ENCODE measurements at places on chromosomes 4 and X. TPM values are rescaled to one million over a fixed set of nuclear protein-coding genes. Genes with fewer than 3 reads are reported as not detected.

Gene ETNPPL
- total RNA-seq: 0.30 TPM

Gene SHOX
- not detected for total RNA-seq

- no peaks in the 10 kb centered on the region for H3K36me3 ChIP-seq
- H3K4me1 ChIP-seq: no peaks in the 10 kb centered on the region
- no peak overlapping the region for H3K4me3 ChIP-seq
- peaks cover 21% of the 10 kb centered on the region for H3K27me3 ChIP-seq
- DNase-seq: peak; percentile 28
- H3K27ac ChIP-seq: no peak overlapping the region
Measured at GRCh38 chrX:71953946-71954345, 43.3 kb downstream of the NHSL2 start.

Gene SHISA3
- 55.5 TPM for total RNA-seq

Gene POLA1
- 12.7 TPM for total RNA-seq

GRCh38 chr4:40525752-40526598 lies 103.7 kb downstream of the RBM47 start:
- H3K4me3 ChIP-seq: no peak overlapping the region
- no peaks in the 10 kb centered on the region for H3K36me3 ChIP-seq
- DNase-seq: peak; percentile 38
- no peaks in the 10 kb centered on the region for H3K27me3 ChIP-seq
- no peaks in the 10 kb centered on the region for H3K4me1 ChIP-seq
- no peak overlapping the region for H3K27ac ChIP-seq

Gene DRD5
- total RNA-seq: not detected

DNA sequence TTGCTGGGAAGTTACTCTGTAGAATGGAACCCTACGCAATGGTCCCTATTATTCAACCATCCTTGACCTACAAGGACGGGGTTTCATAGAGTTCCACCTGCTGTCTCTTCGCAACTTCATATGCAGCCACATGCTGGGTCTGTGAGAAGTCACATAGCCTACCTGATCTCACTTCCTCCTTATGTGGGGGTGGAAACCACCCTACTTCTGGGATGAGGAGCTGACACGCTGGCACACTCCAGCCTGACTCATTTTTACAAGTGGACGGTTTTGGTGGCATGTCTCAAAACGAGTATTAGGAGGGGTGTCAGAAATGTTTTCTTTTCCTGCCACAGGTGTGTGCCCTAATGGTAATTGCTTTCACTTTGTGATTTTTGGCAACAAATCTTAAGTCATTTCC lies 36.8 kb upstream of the ARSD start:
- no peaks in the 10 kb centered on the region for H3K4me1 ChIP-seq
- no peaks in the 10 kb centered on the region for H3K27me3 ChIP-seq
- DNase-seq: no peak
- no peaks in the 10 kb centered on the region for H3K36me3 ChIP-seq
- H3K27ac ChIP-seq: no peak overlapping the region

DNA sequence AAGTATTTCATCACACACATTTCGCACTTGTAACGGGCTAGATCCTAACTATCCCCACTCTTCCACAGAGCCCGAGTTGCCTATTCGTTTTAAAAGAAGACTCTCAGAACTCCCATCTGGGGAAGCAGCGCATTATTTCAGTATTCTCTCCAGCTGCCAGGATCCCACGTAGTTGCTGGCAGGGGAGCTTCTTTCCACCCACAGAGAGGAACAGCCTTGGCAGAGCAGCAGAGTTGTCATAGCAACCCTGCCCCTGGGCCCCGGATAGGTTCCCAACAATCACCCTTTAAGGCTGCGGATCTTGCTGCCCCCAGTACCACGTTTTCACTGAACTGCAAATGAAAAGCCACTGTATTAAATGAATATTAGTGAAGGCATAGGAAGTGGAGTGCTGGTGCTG lies 106.7 kb downstream of the GPM6A start:
- no peak overlapping the region for H3K4me3 ChIP-seq
- H3K27ac ChIP-seq: no peak overlapping the region
- no peaks in the 10 kb centered on the region for H3K36me3 ChIP-seq
- no peaks in the 10 kb centered on the region for H3K4me1 ChIP-seq
- no peaks in the 10 kb centered on the region for H3K27me3 ChIP-seq

GRCh38 chrX:23788521-23788920 lies 5.5 kb downstream of the SAT1 start:
- H3K36me3 ChIP-seq: no peaks in the 10 kb centered on the region
- peaks cover 5% of the 10 kb centered on the region for H3K27me3 ChIP-seq
- peak overlapping the region; percentile 76 for H3K27ac ChIP-seq
- DNase-seq: no peak
- H3K4me1 ChIP-seq: no peaks in the 10 kb centered on the region

Gene TEC
- 3.3 TPM for total RNA-seq

Gene SPANXB1
- total RNA-seq: not detected

DNA sequence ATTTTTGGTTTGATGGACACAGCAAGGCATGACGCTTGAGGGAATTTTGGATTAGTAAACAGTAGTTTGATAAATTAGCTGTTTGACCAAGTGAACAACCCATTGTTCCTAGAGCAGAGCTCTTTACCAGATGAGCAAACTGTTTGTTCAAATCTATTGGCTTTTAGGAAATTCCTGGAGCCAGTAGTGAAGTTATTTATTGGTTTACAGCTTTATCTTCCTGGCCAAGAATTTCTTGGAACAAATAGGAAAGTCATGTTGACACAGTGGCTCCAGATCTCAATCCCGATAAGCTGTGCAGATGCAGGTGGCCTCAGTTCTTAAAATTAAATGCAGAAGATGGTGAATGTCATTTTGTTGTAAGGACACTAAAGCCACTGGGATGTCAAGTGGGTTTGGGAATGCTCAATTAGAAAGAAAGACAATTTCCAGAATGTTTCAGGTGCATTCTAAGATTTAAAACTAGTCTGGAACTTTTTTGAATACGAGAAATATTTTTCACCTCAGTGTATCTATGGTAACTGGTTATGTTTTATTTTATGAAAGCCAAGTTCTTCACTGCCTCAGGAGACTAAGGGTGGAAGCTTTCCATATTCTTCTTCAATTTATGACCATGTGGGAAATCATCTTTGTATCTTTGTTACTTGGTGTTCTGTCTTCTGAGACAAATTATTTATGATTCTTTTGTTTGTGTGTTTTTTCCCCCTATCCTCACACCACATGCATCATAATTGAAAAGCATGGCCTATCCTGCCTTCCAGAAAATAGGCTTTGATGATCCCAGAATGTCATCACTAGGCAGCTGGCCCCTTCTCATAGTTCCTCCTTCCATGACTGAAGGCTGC lies 554.5 kb downstream of the STIM2 start:
- H3K36me3 ChIP-seq: no peaks in the 10 kb centered on the region
- H3K4me3 ChIP-seq: no peak overlapping the region
- H3K4me1 ChIP-seq: no peaks in the 10 kb centered on the region
- no peak for DNase-seq

Gene ERCC6L
- total RNA-seq: not detected

DNA sequence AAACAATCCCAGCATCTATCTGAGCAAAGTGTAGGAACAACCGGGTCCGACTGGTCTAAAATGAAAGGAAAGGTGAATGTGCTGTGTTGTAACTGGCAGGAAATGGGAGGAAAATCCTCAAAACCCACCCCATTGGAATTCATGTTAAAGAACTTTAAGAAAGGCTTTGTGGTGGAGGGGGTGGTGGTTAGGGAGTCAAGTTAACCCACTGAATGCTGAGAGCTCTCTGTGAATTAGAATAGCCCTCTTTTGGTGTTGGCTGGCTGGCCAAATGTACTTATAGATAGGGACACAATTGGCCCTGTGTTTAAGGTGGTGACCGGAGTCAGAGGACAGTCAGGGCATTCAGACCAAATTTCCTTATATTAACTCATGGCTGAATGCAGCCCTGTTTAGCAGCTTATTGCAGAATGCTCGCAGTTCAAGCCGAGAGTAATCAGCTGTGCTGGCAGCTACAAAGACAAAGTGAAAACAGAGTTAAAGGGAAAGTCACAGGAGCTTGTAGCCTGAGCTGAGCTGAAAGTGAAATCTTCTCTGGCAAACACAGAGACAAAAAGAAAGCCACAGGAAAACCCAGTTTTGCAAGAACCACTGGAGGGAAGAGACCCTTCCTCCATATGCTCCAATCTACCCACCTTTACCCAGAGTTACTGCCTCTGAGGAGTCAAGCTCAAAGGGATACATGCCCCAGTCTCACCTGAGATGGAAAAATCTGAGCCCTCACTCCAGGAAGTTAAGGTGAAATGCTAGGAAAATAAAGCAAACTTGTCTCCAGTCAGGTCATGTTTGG lies 38.5 kb upstream of the UGT2B7 start:
- no peak for DNase-seq
- H3K27me3 ChIP-seq: no peaks in the 10 kb centered on the region
- H3K27ac ChIP-seq: peak overlapping the region; percentile 19
- peaks cover 8% of the 10 kb centered on the region for H3K4me1 ChIP-seq
- H3K36me3 ChIP-seq: no peaks in the 10 kb centered on the region

DNA sequence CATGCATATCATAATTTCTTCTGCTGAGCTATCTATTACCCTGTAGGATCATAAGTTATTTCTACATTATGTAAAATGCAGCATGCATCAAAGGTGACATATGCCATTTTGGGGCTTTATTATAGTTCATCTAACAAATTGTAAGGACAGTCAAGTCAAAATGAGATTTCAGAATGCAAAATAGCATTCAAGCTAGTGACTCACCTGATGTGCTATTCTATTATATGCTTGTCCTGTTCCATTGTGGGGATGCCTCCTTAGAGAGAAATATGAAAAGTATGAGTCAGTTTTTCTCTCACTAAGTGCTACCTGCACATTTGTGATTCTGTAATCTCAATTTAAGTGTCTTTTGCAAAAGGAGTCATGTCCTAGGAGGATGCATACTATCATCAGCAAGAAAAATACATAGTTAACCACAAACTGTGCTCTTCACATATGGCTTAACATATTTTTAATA lies 647.0 kb upstream of the PCDH10 start:
- H3K4me3 ChIP-seq: no peak overlapping the region
- H3K36me3 ChIP-seq: no peaks in the 10 kb centered on the region
- no peaks in the 10 kb centered on the region for H3K4me1 ChIP-seq
- H3K27ac ChIP-seq: no peak overlapping the region

- H3K27ac ChIP-seq: peak overlapping the region; percentile 90
- H3K27me3 ChIP-seq: no peaks in the 10 kb centered on the region
- DNase-seq: no peak
- H3K36me3 ChIP-seq: no peaks in the 10 kb centered on the region
- no peaks in the 10 kb centered on the region for H3K4me1 ChIP-seq
Measured at GRCh38 chr4:151322570-151322969, 2.8 kb downstream of the SH3D19 start.

- no peaks in the 10 kb centered on the region for H3K27me3 ChIP-seq
- DNase-seq: no peak
Measured at GRCh38 chr4:125008676-125009075, 296.1 kb upstream of the ANKRD50 start.

Gene GAGE1
- total RNA-seq: not detected

Gene PAGE2B
- total RNA-seq: not detected

Data from tibial nerve (tissue), 4 donors.